GM19239 (cell line): ENCODE measurements at places on chromosomes 3 and 15.

DNA sequence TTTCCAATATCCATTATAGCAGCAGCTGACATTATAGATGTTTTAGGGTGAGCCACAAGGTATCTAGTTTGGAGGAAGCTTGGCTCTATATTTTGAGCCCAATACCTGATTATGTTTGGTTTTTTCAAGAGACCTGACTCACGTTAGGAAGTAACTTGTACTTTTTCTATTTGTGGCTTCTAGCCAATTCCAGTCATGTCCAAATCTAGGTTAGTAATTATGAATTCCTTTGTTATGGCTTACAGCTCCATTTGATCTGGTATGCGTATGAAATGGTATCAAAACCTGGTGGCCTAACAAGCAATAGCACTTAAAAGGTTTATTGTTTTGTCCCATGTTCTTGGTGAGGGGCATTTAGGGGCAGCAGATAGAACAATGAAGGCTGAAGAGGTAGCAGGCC, 115.9 kb downstream of the TOP2B start:
- no peak for DNase-seq

DNA sequence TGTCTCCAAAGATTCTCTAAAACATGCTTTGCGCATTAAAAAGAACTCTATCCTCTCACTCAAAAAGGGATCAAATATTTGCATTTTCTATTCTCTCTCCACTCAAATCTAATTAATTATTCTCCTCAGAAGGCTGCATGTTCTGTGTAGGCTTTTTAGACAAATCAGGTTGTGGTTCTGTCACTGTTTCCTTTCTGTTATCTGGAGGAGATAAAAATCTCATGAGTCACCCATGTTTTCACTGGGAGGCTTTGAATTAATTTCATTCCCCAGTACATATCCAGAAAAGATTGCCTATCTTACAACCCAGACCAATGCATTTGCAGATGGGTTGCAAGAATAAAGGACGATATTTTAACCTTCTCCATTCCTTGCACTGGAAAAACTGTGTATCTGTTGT, 446.5 kb downstream of the GRM7 start:
- DNase-seq: no peak

DNA sequence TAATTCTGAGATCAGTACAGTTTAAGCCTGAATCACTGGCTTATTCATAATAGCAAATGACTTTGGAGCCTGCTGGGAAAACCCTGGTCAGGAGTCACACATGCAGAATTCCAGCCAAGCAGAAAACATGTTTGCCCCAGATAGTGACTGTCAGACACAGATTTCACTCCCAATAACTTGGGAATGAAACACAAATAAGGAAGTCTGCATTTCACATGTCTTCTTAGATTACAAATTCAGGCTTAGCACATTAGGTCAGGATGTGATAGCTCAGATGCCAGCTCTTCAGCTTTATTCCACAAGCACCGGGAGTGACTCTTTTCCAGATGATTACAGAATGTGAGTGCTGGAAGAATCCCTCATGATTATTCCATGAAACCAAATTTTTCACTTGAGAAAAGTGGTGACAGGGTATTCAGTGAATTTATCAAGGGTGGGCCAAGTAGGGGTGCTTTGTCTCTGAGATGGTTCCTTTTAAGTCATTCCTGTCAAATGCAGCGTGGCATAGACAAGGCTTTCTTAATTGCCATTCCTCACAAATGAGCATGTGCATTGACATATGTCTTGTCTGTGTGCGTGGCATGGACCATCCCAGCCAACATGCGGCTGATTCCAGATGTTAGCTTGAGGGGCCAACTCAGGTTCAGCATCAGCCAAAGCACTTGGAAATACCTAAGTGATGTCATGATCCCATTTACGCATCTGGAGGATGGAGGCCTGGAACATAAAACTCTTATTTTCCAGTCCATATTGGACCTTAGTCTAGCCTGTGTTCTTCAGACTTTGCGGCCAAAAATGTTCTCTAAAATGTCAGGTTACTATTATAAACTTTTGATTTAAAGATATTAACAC, 191.0 kb downstream of the EPHB1 start:
- DNase-seq: no peak

DNA sequence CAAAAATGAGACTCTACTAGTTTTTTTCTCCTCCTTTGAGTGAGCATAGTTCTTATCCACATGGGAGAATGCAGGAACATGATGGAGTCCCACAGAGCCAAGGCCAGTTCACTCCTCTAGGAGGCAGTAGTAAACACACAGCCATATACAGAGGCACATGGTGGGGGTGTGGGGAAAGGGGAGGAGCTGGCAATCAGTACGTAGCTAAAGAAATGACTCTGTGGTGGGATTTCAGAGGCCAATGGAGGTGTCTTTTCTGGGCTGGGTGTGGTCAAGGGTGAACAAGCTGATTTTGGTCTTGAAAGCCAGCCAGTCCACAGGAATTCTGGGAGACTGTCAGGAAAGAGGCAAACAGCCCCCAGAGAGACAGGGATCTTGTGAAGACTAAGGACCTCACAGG, 6.6 kb upstream of the RAB11A start:
- peak; percentile 39 for DNase-seq

DNA sequence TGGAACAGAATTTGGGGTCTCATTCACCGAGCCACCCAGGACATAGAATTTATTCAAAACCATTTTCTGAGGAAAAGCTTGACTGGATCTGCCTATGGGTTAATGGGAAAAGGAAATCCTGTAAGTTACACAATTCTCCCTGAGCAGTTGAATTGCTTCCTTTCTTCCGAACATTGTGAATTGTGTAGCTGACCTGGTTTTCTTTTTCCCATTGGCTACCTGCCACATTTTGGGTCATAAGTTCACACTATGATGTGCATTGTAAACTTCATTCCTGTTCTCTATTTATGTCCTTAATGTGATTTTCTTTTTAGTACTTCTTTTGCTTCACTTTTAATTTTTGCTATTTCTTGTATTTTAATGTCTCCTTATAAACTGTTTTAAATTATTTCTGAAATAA, 386.0 kb upstream of the LRRC3B start:
- DNase-seq: no peak

- DNase-seq: no peak
Measured at GRCh38 chr15:33047077-33047476, 147.4 kb downstream of the FMN1 start.

- no peak for DNase-seq
Measured at GRCh38 chr15:49134683-49135341, 20.6 kb downstream of the COPS2 start.

DNA sequence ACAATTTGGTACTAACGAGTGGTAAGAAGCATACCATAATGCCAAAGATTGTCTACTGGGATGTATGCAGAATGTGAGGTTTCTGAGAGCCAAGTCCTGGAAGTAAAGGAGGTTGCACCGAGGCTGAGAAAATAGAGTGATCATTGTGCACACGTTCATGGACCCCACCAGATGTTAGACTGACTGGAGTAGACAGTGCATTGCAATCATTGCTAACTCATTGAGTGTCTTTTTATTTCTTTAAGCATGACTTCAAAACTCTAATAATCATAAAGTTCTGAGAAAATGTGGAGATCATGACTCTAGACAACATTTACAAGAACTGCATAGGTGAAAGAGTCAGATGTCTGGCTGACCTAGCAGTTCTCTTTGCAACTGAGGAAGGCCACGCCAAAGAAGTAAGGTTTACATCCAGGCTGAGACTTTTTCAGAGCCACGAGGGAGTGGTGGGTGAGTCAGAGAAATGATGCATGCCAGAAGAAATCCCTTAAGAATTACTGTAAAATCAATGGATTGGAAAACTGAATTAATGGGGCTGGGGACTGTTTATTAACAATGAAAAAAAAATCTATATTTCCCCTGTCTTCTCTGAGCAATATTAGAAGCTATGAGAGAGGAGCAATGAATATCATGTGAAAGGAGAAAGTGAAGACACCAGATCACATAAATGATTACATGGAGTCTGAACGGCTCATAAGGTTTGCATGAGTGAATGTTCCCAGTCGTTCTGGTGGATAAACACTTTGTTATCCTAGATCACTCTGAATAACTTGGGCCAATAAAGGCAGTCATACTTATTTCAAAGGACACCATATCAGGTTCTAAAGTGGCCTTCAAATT, 76.0 kb upstream of the SLC25A26 start:
- no peak for DNase-seq

DNA sequence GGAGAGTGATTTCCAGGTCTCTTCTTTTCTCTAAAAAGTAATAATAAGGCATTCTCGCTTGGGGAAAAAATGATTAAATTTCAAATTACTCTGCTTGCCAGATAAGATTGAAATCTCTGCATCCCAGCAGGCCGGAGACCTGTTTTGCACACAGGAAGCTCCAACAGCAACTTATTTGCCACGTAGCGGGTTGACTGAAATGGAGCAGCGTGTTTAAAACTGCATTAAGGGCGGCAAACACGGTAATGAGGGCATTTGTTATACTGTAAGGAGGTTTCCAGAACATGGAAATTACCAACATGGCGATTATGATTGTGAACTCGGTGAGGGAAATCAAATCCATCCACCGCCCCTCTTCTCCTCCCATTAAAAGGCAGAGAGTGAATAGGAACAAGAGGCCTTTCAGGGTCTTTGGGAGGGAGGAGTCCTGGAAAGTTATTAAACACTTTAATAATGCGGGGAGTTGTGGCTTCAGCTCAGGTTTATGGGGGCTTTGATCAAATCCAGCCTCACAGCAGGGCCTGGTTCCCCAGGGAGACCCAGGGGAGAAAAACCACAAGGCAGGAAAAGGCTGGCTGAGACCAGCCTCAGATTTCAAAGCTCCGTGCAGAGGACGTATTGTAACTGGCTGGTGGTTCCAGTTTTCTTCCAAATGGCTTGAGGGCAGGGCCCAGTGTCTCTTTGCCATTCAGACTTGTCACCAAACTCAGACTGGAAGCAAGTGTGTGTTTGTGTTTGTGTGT, 242.3 kb downstream of the TLE3 start:
- DNase-seq: no peak

DNA sequence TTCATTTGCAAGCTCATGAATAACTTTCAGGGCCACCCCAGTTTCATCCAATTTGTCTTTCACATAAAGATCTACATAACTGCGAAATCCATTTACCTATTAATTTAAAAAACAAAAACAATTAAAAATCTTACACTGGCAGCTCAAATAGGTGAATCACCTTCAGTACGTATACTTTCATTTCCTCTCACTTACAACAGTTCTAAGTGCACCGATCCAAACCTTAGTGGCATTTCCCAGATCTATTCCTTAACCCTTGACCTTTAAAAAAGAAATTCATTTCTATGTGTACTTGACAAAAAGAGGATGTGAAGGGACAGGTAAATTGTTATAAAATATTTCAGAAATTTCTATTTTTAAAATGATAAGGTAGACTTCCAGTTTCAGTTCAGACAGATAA, 30.8 kb downstream of the TOP2B start:
- DNase-seq: no peak

- DNase-seq: no peak
Measured at GRCh38 chr3:192367616-192368015, 359.7 kb downstream of the FGF12 start.

DNA sequence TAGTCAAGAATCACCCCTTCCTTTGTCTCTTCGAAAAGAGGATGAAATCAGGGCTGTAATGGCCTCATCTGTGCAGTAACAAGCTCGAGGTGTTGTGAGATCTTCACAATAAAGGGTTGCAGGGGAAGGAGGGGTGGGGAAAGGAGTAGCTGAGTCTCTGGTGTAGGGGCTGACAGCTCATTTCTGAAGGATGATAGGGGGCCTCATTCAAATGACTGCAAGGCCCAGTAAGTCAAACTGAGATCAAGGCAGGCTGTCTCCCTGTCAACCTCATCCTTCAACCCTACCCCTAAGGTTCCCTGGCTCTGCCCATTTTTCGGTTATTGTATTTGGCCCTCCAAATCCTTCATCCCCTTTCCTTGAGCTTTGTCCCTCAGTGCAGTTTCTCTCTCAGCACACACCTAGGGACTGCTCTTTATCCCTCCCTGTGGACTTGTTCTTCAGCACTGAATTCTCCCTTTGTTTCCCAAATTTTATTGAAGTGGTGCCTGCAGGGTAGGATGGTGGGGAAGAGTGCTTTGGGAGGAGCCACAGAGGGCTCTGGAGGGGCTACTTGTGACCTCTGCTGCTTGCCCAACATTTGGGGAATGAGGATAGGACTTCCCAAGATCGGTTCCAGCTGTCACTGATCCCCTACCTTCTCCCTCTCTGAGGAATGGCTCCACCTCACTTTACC, 38.1 kb downstream of the ZNF589 start:
- DNase-seq: no peak

- no peak for DNase-seq
Measured at GRCh38 chr3:14145236-14145635, 20.4 kb downstream of the TMEM43 start.

DNA sequence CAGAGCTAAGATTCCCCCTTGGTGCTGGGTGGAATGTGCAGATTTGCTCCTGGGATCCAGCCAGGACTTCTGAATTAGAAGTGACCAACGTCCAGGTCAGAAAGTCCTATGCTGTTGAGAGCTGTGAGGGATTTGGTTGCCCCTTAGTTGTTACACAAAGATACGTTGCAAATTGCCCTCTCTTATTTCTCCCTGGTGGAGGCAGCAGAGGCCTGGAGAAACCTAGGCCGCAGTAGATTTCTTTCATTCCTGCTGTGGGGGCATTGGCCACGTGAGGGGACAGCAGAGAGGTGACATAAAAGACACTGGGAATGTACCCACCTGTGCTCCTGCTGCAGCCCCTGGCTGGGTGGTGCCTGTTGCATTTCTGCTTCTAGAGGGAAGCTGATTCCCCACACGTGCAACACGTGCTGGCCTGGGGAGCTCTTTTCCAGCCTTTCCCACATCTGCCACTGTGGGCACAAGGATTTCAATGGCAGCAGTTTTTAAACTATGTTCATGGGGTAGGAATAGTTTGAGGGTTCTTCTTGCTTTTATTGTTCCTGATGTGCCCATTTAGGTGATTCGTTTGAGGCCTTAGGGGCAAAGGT, 65.7 kb downstream of the SYNM start:
- no peak for DNase-seq

DNA sequence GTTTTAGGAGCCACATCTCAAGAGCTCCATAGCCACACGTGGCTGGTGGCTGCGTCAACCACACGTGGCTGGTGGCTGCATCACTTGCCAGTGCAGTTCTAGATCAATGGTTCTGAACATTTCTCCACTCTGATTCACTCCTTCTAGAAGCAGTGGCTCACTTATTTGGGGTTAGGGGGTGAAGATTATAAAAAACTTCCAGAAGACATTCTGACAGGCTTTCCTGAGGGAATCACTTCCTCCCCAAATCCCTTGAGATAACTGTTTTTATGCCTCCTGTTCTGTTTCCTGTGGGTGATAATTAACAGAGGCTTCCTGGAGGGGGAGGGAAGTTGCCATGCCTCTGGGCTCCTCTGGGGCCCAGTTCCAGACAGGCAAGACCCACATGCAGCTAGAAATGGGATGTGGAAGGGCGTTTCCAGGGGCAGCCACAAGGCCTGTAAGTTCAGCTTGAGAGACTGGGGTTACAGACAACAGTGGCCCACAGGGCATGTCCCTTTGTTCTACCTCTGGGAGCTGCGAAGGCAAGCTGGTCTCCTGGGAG, 23.6 kb downstream of the HEG1 start:
- peak; percentile 19 for DNase-seq

GRCh38 chr3:54303517-54304375, 181.4 kb downstream of the CACNA2D3 start:
- no peak for DNase-seq

DNA sequence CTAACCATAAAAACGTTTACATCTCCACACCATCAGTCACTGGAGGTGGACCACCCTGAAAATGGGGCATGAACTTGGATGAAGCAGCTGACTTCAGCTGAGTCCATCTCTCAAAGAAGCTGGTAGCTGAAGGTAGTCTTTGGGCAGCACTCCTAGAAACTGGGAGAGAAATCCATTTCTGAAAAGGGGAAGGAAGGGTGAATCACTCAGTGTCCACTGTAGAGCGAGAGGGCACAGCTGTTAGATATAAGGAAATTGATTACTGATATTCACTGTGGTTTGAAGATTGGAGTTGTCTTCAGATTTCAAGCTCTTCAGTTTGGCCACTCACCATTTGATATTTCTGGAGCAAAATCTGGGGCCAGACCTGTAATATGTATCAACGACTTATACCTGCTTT, 499.0 kb upstream of the UBE2E2 start:
- DNase-seq: no peak
